Fibroblast of lung (primary cell): ENCODE measurements at places on chromosomes 16 and 17.

DNA sequence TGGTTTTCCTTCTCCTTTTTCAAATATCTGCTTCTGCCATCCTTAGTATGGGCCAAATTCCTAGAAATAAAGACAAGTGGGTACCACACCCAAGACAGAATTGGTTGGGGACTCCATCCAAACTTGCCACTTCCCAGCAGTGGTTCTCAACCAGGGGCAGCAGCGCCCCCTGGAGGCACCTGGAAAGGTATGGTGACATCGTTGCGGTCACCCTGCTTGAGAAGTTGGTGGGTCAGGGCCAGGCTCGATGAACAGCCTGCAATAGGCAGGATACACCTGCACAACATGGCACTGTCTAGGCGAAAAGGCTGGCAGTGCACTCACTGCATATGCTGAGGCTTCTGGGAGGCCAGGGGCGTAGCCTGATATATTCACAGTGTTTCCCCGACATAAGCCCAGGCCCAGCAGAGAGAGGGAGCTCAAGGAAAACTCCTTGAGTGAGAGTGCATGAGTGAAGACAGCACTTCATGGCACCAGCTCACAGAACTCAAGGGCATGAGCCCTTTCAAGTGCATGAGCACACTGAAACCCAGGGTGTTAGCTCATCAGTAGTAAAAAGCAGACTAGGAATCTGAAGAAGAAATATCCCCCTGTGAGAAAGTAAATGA, 57.7 kb downstream of the CMC2 start:
- no peak for DNase-seq

DNA sequence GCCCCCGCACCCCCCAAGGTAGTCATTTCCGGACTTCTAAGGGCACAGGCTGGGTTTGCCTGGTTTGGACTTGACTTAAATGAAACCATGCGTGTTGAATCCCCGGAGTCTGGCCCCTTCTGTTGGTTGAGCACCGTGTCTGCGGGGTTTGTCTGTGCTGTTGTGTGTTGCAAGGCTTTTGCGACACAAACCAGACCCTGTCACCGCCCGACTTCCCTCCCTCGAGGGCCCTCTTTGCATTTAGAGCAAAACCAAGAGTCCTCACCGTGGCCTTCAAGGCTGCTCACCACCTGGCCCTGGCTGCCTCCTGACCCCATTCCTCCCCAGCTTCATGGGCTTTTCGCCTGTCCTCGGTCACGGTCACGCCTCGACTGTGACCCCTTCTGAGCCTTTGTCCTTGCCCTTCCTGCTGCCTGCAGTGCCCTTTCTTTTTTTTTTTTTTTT, 7.4 kb downstream of the CRISPLD2 start:
- no peak for DNase-seq

- DNase-seq: no peak
These were observed 3.1 kb upstream of the EXOC7 start for GRCh38 chr17:76106703-76107102.

- DNase-seq: peak; percentile 52
These were observed 7.9 kb upstream of the SLFN14 start for GRCh38 chr17:35568561-35568960.

DNA sequence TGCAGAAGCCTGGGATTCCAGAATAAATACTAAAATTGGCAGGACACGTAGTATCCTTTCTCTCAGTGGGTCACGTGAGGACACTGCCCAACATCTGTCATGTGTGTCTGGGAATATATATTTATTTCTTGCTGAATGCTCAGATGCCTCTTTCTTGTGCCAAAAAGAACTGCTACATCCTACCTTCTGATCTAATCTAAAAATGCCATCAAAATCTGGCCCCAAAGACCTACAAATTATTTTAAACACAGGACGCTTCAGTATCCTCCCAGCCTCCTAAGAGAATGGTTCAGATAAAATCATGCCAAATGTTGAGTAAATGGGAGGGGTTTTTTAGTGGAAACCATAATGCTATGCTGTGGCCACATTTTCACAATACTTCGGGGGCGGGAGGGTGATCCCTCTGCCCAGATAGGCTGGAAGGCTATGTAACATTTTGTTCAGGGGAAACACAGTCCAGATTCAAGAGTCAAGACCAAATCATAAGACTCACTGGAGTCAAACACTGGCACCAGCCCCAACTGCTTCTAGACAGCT, 22.9 kb upstream of the CORO6 start:
- peak; percentile 90 for DNase-seq

DNA sequence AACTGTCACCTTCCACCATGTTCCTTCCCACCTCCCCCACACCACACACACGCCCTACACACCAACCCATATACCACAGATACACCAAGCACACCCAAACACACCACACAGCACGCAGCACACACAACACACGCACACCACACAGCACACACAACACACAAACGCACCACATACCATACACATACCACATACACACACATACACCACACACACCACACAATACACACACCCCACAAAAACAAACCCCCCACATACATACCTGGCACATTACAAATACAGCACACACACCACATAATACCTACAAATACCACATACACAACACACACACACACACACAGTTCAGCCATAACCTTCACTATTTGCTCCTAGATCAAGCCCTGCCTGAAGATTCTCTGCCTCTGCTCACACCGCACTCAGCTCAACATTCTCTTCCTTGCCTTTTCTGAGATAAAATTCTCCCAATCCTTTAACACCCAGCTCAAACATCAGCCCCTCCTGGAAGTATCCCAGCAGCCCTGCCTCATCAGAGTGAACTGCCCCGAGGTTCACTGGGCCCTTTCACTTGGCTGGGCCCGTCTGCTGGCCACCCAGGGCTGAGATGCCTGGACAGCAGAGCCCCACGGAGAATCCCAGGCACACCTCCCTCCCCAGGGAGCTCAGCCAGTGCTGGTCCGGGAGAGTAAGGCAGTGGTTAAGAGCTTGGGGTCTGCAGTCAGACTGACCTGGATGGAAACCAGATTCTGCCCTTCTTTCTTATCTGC, 31.9 kb upstream of the CPNE2 start:
- DNase-seq: no peak

DNA sequence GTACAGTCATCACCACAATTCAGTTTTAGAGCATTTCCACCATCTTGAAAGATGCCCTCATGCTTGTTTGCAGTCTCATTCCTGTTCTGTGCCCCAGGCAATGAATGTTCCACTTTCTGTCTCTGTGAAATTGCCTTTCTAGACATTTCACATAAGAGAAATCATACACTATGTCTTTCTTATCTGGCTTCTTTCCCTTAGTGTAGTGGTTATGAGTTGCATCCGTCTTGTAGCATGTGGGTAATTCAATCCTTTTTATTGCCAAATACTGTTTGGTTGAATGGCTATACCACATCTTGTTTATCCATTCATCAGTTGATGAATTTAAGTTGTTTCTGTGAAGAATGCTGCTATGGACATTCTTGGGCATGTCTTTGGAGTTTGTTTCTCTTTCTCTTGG, 132.5 kb upstream of the PLCG2 start:
- DNase-seq: peak; percentile 75

DNA sequence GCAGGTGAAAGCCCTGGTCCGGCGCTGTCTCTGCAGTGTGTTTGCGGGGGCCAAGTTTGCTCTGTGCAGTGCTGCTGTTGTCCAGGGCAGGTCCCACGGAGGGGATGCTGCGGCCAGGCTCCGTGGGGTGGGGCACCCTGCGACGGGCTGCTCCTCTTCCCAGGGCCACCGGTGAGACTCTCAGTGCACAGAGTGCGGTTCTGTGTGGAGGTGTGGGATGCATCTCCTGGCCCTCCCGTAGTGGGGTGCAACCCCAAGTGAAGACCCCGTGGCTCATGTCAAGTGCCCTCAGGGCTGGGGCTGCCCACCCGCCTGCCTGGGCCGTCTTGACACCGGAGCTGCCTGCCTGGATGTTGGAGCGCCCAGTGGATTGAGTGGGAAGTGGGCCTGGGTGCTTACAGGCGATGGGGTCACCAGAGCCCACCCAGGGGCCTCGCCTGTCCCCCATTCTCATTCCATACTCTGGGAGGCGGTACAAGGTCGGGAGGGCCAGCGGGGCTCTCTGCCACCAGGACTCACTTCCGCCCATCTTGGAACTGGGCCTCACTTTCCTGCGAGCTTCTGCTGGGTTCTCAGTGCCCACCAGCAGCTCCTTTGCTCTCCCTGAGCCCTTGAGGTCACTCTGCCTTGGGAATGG, 119.9 kb downstream of the BANP start:
- no peak for DNase-seq

DNA sequence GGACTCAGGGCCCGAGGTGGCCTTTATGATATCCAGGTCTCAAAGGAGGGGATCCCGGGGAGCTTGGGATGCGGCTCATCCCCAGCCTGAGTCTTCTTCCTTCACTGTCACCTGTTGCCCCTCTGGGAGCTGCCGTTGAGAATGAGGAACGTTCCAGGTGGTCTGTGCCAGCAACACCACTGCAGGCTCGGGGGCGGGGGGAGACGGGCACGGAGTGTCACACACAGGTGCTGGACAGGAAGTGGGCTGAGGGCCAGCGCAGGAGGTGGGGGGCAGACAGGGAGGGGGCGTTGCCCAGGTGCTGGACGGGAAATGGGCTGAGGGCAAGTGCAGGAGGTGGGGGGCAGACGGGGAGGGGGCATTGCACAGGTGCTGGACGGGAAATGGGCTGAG, 28.2 kb downstream of the METRNL start:
- DNase-seq: no peak

- DNase-seq: peak; percentile 56
These were observed 16.6 kb upstream of the DLX4 start for GRCh38 chr17:49952209-49952911.

DNA sequence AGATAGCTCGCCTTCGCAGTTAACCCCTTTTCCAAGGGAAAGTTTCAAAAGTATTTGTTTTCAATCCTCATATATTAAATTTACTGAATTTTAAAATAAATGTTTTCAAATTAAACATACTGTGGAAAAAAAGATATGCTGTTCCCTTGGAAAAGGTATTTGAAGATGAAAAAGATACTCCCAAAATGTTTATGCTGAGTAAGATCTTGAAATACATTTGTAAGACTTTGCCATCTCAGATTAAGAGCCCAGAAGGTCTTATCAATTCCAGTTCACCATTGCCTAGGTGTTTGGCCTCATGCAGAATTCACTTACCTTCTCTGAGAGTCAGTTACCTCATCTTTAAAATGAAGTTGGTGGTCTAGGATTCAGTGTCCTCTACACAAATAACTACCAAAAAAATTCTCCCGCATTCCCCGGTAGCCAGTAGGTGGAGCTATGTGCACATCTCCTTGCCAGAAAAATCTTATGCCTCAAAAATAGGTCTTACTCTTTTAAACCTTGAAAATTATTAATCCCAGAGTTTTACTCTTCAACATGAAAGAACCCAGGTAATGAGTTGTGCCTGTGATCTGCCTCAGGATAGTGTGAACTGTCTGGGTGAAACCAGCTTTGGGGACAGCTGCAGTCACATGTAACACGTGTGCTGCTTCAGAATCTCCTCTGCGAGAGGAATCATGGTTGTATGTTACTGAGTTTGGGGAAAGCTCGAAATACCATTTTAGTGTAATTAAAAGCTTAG, 178.3 kb downstream of the MRTFB start:
- peak; percentile 20 for DNase-seq

DNA sequence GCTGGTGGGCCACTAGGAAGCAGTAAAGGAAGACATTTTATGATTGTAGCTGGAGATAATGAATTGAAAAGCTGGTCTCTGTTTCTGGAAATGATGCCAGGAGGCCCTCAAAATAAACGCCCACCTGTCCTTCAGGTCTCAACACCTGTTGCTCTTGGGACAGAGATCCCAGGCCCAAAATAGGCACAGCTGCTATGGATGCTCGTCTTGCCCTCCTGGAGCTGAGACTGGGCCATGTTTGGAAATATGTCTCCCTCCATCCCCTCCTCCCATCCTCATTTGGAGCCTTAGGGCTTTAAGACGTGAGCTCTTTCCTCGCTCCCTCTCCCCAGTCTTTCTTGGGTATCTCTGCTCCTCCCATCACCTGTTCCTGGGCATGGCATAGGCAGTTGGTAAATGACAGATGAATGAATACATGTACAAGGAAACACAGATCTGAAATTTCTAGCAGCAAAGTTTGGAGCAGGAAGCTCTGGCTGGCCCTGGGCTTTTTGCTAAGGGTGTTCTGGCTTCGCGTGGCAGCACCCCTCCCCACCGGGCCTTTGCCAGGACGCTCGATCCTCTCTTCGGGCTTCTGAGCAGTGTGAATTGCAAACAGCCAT, 33.3 kb downstream of the MYH3 start:
- DNase-seq: no peak

DNA sequence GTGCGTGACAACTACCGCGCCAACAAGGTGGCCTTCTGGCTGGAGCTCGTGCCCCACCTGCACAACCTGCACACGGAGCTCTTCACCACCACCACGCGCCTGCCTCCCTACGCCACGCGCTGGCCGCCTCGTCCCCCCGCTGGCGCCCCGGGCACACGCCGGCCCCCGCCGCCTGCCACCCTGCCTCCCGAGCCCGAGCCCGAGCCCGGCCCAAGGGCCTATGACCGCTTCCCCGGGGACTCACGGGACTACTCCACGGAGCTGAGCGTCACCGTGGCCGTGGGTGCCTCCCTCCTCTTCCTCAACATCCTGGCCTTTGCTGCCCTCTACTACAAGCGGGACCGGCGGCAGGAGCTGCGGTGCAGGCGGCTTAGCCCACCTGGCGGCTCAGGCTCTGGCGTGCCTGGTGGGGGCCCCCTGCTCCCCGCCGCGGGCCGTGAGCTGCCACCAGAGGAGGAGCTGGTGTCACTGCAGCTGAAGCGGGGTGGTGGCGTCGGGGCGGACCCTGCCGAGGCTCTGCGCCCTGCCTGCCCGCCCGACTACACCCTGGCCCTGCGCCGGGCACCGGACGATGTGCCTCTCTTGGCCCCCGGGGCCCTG, 3.0 kb upstream of the SPEM1 start:
- DNase-seq: no peak

- DNase-seq: peak; percentile 15
These were observed 1.9 kb downstream of the CIITA start for GRCh38 chr16:10878644-10879501.

- DNase-seq: peak; percentile 77
These were observed 34.6 kb downstream of the DCUN1D3 start for GRCh38 chr16:20865420-20866131.

GRCh38 chr17:81027038-81027437, 7.9 kb upstream of the BAIAP2 start:
- DNase-seq: no peak

DNA sequence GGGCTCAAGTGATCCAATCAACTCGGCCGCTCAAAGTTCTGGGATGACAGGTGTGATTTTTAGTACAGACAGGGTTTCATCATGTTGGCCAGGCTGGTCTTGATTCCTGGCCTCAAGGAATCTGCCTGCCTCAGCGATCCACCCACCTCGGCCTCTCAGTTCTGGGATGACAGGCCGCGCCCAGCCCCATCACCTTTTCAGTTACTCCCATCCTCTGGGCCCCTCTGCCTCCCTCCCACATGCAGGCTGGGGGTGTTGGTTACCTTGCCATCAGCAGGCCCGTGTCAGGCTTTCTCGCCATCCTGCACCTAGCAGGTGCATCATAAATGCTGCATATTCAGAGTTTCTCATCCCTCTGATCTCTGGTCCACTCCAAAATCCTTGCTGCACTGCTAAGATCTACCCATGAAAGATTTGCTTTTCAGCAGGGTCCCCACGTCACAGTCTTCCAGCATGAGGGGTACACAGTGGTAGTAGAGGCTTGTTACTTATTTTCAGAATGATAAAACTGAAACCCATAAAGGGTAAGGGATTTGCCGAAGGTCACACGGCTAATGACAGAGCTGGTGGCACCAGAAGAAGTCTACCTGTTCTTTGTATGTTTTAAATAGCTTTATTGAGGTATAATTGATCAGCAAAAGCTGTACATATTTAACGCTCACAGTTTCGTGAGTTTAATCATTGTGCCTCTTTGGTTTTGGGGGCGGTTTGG, 16.6 kb downstream of the PMM2 start:
- DNase-seq: no peak
